ENCODE measurements at places on chromosomes 12 and 14.

GRCh38 chr12:103928682-103929045 is 1.5 kb upstream of the HSP90B1 start:
- DNase-seq = no peak

- DNase-seq = no peak
Measured at GRCh38 chr12:779745-780734, 27.7 kb downstream of the WNK1 start.

DNA sequence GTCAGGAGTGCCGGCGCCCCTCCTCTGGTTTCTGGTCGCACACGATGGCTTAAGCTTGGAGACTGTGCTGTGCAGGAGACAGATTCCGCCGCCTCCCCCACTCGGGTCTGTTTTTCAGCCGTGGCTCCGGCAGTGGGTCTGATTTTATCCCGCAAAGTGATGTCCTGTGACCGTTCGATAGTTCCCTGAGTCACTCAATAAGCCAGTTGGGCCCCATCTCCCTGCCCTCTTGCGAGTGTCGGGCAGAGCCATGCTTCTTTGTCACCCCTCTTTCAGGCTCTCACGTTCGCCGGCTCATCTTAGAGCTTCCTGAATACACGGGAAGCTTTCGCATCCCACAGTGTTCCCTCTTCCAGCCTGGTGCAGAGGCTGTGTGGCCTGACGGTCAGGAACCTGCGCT is 127.8 kb upstream of the RFLNA start:
- DNase-seq = no peak

DNA sequence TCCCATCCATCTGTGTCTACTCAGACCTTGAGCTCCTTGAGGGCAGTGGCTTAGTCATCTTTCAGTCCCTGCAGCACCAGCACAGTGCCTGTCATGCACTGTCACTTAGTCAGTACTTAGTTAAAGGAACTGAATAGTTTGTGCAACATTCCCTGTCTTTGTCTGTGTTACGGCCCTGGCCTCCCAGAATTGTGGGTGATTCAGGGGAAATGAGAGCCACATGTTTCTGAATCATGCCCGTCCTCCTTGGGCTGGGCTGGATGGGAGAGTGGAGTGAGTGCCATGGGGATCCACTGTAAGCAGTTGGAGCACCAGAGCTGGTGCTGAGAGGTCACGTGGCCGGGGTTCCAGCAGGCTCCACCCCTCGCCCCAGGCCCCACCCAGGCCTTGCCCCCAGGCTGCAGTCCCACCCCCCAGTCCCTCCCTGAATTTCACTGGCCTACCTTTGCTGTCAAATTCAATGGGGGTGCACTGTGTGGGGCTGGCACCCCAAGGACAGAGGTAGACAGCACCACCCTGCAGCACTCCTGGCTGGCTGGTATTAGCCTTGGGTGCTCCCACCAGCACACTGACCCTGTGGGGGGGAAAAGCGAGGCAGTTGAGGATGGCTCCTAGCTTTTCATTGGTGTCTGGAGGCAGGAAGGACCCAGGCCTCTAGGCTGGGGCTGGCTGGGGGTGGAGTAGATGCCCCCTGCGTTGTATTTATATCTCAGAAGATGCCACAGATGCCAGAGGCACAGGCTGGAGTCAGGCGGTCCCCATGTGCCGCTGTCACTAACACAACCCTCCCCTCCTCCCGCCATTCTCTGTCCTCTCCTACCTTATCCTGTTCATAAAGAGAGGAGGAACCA is 7.5 kb downstream of the ITGA5 start:
- DNase-seq = peak; percentile 90

GRCh38 chr12:108573317-108573716 is 10.9 kb downstream of the ISCU start:
- DNase-seq = no peak

DNA sequence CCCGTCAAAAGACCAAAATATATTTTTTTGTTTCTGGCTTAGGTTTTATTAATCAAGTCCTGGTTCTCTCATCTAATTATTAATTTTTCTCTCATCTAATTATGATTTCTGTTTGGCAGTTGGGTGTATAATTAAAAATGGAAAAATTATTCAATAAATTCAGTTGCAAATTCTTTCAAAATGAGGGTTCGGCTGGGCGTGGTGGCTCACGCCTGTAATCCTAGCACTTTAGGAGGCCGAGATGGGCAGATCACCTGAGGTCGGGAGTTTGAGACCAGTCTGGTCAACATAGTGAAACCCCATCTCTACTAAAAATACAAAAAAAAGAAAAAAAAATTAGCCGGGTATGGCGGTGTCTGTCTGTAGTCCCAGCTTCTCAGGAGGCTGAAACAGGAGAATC is 3.9 kb upstream of the GTSF1 start:
- no peak for DNase-seq

- no peak for DNase-seq
Measured at GRCh38 chr14:80324649-80325048, 113.3 kb upstream of the DIO2 start.

DNA sequence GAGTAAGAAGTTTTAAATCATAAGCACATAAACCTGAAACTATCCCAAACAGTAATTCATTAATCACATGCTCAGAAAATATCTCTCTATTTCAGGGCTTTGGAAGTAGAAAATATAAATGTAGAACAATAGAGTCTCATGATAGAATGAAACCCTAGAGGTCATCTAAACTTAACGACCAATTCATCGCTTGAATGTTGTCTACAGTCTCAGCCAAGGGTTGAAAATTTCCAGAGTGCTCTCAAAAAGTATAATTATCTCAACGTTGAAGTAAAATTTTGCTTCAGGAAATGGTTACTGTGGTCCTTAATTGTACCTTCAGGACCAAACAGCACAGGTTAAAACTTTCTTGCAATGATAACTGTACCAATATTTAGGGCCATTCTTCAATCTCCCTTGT is 1053.6 kb upstream of the SEL1L start:
- no peak for DNase-seq

DNA sequence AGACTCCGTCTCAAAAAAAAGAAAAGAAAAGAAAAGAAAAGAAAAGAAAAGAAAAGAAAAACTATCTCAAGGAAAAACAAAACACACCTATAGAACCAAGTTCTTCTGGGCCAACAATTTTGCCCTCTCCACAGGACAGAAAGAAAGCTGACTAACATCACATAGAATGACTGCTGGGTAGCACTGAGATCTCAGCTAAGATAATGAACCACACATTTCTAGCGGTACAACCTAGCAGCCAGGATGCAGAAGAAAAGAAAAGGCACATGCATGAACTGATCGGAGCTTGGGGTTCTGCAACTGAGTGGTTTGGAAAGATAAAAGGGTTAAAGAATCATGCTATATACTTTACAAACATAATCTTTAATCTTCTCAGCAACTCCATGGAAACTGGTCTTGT is 19.5 kb downstream of the TMED10 start:
- no peak for DNase-seq

DNA sequence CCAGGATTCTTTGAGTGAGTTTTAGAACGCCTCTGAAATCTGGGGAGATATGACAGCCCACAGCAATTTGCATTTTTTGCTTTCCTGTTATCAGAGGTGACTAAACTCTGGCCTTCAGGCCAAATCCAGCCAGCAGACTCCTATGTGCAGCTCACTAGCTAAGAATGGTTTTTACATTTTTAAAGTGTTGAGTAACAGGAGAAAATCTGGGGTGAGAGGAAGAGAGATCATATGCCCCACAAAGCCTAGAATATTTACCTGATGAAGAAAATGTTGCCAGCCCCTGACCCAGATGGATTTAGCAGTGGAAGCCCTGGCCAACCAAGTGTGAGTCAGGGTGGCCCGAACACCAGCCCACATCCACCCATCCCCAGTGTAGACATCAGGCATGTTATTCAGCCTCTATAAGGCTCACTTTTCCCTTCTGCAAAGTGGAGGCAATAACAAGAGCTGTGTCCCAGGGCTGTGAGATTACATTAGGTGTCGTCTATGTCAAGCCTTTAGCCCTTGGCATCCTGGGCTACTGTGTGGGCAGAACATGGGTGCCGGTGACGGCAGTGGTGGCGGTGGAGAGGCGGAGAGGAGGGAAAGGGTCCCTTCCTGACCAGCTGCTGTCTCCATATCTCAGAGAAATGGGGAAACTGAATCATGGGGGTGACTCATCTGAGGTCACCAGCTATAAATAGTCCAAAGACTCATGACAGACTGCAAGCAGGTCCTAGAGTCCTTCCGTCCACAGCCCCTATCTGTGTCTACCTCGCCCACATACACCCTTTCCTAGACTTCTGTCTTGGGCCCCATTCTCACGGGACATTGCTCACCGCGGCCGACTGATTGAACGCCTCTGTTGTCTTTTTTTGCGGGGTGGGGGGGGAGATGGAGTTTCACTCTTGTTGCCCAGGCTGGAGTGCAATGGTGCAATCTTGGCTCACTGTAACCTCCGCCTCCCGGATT is 32.6 kb upstream of the CD9 start:
- peak; percentile 75 for DNase-seq

DNA sequence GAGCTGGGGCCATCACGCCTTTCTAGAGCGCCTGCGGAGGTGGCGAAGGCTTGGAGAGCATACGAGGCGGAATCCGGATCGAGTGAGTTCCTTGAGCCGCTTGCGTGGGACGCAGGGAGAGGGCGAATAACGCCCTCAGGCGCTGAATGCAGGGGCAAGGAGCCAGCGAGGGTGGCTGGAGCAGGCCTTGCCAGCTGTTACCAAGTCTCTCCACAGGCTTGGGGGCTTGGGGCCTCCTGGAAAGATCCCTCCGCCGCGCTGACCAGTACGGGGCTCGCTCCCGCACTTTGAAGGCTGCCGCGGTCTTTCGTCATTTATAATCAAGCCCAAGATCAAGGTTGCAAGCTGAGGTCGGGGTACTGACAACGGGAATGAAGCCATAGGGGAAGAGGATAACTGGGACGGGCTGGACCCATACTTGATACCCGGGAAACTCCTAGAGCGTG is 1.2 kb downstream of the FLRT2 start:
- no peak for DNase-seq

- no peak for DNase-seq
Measured at GRCh38 chr12:31466768-31467167, 124.2 kb downstream of the DENND5B start.

All from H54 (cell line).